Effector CD4-positive, alpha-beta T cell (primary cell): ENCODE measurements at places on chromosomes 11 and 22.

GRCh38 chr11:94650756-94651155 lies 83.6 kb downstream of the PIWIL4 start:
- DNase-seq: no peak

GRCh38 chr11:110065189-110065588 lies 28.0 kb upstream of the ZC3H12C start:
- DNase-seq: no peak

DNA sequence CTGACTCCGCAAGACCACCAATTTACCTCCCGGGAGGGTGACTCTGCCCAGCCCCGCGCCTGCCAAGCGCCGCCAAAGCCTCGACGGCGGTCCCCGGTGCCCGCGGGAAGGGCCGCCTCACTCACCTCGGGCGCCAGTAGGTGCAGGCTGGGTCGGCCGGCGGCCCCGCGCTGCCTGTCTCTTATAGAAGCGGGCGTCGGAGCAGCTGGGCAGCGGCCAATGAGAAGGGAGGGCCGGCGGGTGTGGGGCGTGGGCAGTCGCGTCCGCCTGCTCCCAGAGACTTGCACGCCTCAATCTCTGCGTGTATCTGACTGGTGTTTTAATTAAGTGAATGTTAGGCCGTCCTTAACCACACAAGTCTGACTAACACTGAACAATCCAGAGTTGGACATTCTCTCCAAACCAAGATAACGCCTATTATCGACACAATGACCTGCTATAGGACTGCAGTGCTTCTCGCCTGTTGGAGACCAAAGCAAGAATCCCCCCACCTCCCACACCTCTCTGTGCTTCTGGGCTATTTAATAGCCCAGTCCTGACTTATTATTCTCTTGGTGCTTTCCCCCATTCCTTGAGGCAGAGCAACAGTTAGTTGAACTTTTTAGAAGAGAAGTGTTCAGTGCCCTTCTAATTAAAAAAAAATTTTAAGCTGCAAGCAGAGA lies at the start of gene TPH1:
TPH1 (minus strand) TSS at position 154 of the 662 bp plus-strand sequence. CDS start 5,507 bp downstream, outside the sequence.
- no peak for DNase-seq

- no peak for DNase-seq
These were observed 56.8 kb downstream of the SLC1A2 start for GRCh38 chr11:35362521-35362980.

GRCh38 chr11:11777897-11778296 lies 63.9 kb upstream of the USP47 start:
- DNase-seq: no peak

DNA sequence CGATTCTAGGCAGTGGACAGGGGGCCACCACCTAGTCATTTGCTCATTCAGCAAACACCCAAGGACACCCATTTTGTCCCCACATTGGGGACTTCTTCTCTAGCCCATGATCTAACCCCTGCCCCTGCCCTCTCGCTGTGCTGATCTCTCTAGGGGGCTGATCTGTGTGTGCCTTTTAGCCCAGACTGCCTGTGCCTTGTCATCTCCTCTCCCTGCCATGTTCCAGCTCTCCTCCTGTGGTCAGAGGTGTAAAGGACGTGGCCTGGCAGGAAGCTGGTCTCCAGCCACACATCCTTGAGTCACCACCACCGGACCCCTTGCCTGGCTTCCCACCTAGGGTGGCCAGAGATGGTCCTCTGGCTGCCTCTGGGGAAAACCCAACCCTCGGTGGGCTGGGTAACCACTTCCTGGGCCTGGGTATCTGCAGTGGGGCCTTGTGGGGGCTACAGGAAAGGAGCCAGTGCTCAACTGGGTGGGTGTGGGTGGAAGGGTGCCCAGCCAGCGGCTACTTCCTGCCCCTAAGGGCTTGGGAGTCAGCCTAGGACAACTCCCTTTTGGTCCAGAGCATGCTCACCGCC lies 1.3 kb downstream of the CTSW start:
- DNase-seq: no peak

- DNase-seq: no peak
These were observed 6.2 kb upstream of the PLXNB2 start for GRCh38 chr22:50313600-50313999.

DNA sequence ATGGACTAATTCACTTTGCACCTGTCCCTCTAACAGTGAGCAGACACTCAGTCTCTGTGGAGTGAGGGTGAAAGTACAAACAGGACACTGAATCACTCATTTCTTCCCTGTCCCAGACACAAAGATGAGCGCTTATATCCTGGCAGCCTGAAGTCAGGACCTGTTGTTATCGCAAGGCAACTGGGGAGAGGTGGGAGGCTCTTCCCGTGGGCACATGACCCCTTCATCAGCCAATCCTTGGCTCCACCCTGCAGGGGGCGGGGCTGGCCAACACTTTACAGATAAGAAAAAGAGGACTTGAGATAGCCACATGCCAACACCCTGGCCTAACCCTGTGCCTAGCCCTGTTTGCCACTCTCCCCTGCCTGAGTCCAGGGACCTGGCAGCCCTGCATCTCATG lies 29.5 kb upstream of the TESMIN start:
- no peak for DNase-seq

DNA sequence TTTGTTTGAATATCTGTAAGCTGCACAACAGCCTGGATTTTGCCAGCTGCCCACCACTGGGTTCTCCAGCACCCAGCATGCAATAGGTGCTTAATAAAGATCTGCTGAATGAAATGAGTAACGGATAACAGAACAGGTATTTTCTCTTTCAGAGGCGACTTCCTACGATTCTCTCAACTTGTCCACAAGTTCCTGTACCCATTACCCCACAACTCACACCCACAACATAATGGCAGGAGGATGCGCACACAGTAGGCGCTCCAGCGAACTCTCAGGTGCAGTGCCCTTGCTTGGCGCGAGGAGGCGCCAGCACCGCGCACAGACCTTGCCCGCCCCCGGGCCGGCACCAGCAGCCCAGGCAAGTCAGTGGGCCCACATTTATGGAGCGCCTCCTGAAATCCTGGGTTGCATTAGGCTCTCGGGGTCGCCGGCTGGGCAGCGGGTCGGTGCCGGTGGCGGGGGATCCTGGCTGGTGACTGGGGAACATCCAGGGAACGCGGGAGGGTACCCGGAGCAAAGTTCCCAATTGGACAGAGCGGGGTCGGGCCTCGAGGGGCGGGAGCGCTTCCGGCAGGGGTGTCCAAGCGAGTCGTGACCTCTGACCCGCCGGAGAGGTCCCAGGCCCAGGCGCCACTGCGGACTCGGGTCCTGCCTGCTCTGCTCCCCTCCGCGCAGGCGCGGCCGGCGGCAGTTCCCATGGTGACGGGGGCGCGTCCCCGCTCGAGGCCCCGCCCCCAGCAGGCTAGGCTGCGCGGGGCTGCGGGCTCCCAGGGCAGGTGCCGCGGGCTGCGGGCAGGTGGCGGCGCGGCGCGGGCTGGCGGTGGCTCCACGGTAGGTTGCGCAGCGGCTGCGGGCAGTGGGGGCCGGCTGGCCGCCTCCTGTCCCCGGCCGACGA lies at the start of gene KIAA1671:
KIAA1671 (plus strand) TSS at position 775 of the 895 bp plus-strand sequence. CDS start 75,284 bp downstream, outside the sequence.
- peak; percentile 72 for DNase-seq

DNA sequence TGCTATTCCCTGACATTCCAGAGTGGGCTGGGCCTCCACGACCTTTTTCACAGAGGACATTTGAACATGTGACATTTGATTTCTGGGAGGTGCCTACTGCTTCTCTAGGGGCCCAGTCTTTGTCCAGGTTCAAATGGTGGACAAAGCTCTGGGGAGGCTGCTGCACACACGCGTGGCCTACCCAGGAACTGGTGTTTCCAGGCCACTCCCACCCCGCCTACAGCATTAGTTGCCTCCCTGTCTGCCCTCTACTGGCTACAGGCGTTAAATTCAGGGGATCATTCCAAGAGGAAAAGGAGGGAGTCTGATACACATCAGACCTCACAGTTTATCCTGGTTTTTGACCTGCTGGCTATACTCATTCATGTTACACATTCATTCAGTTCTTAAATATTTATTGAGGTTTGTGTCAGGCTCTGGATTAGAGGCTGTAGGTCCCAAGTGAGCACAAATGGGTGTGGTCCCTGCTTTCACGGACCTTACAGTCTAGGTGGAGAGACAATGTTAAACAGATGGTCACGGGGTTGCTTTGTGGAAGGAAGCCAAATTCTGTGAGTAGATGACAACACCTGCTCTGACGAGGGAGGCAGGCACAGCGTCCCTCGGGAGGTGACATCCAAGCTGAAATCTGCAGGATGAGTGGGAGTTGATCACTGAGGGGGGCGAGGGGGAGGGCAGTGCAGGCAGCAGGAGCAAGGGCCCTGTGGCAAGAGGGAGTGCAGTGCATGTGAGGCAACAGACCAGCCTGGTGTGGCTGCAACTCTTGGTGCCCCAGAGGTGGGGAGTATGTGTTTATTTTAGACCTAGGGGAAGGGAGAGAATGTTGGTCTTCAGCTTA lies 11.8 kb downstream of the TUB start:
- no peak for DNase-seq

DNA sequence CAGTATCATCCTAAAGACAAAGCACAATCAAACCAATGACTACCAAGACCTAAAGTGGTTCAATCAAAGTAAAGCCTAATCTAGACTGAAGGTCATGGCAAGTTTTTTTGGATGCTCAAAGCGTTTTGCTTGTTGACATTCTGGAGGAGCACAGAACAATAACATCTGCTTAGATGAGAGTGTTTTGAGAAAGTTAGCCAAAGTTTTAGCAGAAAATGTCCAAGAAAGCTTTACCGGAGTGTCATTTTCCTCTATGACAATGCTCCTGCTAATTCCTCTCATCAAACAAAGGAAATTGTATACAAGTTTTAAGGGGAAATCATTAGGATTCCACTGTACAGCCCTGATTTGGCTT lies 256.9 kb upstream of the FAT3 start:
- DNase-seq: no peak
